ENCODE measurements at places on chromosomes 1 and 21.
A peak's percentile ranks its signal among the peaks of the same experiment; 100 is the strongest.

GRCh38 chr1:25760122-25760719 lies 39.8 kb upstream of the SELENON start:
- DNase-seq: no peak

DNA sequence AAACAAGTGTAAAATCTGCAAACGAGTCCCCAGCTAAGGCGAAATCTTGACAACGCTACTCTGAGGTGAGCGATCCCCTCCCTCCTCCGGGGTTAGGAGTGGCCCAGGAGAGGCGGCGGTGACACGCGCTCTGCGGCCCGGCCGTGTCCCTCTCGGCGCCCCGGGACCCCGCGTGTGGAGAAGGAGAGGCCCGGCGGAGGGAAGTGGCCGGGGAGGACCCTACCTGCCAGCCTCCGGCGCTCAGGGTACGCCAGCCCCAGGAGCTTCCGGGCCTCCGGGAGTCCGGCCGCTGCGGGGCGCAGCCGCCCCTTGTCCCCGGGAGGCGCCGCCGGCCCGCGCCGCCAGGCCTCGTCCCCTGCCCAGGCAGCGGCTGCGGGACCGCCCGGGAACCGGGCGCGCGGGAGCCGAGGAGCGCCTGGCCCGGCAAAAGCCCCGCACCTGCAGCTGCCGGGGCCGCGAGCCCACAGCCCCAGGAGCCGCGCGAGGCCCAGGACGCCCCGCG lies 543 bp downstream of the ABCB10 start:
- DNase-seq: peak; percentile 57

GRCh38 chr1:6071219-6071618 lies 25.5 kb downstream of the KCNAB2 start:
- DNase-seq: no peak

- DNase-seq: no peak
Measured at GRCh38 chr1:12666141-12666735, 22.4 kb downstream of the AADACL4 start.

DNA sequence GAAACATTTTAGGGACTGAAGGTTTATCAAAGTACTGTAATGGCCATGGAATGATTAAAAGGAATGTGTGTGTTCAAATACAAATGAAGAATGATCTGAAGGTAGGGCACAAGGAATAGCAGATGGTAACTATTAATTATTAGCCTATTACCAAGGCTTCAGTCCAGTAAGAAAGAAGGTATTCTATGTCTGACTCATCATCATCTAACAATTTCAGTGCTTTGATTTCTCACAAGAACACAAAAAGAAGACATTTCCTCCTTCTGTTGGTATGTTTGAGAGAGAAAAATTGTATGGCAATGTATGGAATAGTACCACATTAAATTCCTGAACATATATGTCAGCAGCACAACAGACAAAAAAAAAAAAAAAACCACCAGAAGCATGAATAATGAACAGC lies 57.5 kb downstream of the TYW3 start:
- DNase-seq: no peak

- peak; percentile 22 for DNase-seq
Measured at GRCh38 chr1:169466259-169467230, 19.2 kb downstream of the SLC19A2 start.

GRCh38 chr1:159370855-159371254 lies 61.1 kb upstream of the OR10J4 start:
- DNase-seq: no peak

- no peak for DNase-seq
Measured at GRCh38 chr1:240506176-240506575, 105.8 kb downstream of the GREM2 start.

DNA sequence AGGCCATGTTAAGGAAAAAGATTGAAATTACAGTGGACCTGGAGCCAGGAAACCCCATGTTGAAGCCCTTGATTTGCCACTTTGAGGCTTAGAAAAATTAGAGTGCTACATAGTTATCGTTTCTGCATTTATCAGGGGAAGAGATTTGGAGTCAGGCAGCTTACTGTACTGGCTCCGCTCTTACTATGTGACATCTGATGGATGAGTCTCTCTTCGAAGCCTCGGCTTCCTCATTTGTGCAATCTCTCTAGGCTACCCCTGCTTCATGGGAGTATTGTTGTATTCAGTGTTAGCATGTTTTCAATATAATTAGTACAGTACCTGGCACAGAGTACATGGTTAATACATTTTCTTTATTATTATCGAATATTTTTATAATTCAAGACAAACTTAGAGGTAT lies 480.4 kb upstream of the USP24 start:
- DNase-seq: no peak

DNA sequence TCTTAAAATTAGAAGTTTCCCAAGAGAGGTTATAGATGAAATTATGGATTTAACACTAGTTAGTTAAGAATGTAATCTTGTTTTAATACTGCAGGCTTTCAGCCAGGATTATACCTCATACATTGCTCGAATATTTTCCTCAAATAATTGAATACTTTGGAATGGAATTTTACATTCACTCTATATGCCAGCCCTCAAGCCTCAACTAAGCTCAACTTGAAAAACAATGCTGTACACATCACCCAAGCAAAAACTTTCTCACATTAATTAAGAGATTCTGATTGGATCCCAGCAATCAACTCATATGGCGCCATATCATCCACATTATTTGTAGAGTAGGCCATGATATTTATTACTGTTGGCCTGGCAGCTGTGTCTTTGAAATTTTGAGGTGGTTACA lies 710.7 kb upstream of the ADAMTS5 start:
- DNase-seq: no peak

GRCh38 chr1:40394491-40395172 lies 21.1 kb downstream of the SMAP2 start:
- DNase-seq: no peak

DNA sequence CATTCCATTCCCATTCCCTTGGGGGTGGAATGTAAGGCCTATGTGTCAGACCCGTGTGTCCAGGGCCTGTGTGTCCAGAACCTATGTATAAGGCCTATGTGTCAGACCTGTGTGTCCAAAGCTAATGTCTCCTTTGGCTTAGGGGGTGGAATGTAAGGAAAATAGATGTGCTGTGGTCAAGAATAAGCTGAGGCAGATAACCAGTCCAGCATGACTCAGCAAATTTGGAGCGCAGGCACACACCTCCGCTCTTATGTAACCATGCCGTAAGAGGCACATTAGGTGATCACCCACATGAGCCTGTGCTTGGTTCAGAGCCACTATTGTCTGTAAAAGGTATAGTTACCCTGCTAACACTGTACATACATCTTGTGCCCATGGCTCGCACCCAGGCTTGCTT lies 150.8 kb upstream of the SGIP1 start:
- no peak for DNase-seq

GRCh38 chr1:231841616-231842344 lies 215.2 kb downstream of the DISC1 start:
- no peak for DNase-seq

- DNase-seq: no peak
Measured at GRCh38 chr1:35587736-35588135, 14.6 kb downstream of the TFAP2E start.

- DNase-seq: peak; percentile 45
Measured at GRCh38 chr1:243496187-243496646, 240.4 kb downstream of the SDCCAG8 start.

DNA sequence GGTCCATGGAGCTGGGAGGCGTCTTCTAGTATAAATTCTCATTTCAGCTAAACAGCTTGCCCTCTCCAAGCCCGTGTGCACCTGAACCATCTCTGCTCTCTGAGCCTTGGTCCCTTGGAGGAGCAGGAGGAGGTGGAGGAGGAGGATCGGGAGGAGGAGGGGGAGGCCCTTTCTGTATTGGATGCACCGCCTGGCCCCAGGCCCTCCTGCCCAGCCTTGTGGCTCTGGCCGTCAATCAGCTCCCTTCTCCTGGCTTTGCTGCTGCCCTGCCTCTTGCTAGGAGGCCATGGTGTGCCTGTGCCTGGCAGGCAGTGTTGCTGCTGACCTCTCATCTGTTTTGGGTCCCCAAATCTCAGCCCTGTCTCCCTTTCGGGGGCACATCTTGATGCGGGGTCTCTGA lies 9.0 kb downstream of the COL18A1 start:
- no peak for DNase-seq

- DNase-seq: no peak
Measured at GRCh38 chr21:22191581-22191980, 1193.4 kb downstream of the NCAM2 start.

DNA sequence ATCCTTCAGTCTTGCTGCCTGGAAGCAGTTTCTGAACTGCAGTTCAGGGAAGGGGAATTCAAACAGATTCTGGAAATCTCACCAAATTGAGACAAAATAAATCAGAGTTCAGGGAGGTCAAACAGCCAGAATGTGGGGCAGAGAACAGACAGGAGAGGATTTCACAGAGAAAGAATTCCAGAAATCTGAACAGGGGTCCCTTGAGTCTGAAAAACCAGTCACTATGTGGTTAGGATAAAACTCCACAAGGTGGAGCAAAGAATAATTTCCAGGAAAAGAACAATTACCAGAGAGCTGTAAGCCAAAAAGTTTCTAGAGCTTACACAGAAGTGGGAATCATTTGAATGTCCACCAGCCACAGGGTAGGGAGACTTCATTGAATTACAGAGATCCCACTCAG lies 84.7 kb downstream of the URB2 start:
- DNase-seq: no peak

DNA sequence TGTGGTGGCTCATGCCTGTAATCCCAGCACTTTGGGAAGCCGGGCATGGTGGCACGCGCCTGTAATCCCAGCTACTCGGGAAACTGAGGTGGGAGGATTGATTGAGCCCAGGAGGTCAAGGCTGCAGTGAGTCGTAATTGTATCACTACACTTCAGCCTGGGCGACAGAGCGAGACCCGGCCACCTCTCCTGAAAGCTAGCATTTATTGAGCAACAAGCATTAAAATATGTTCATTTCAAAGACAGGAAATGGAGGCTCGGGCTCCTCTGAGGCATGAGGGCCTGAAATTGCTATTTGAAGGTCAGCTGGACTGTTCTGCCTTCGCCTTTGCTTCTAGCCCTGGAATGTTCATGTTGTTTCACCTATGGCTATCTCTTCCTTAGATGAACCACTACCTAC lies 34.5 kb downstream of the SPATA21 start:
- no peak for DNase-seq

GRCh38 chr1:46798810-46799209 lies at the start of gene CYP4B1:
TSS of gene CYP4B1 (plus strand) at chr1:46799046. CDS start at chr1:46799082, 36 bp downstream.
- DNase-seq: peak; percentile 2

GRCh38 chr1:226453015-226453704 lies 45.3 kb upstream of the PARP1 start:
- no peak for DNase-seq

- DNase-seq: no peak
Measured at GRCh38 chr1:217620814-217621213, 10.1 kb downstream of the GPATCH2 start.

DNA sequence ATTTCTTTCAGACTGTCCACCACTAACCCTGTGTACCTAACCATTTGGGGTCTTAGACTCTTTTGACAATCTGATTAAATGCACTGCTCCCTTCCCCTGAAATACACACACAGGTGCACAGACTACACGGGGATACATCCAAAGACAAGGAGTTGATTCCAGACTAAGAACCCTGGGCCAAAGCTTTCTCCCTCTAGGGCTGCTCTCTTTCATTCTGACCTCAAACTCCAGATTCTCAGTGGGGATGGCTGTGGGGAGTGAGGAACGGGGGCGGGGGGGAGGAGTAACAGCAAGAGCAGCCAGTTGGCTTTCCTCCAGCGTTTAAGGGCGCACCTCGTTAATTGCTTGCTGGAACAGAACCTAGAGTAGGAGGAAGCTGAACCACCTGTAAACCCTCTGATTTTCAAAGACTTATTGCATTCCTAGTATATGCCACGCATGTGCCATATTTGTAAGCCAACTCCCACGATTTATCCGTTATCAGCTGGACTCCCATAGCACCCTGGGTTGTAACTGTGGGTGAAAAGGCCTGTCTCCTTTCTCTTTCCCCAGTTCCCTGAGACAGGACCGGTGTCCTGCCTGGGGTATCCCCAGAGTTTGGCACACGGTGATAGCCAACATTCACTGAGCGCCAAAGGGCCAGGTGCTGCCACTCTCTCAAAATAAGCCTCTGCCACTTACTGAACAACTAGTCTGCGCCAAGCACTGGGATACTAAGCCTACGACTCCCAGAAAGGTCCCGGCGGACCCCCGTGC lies 920 bp downstream of the MTHFR start:
- no peak for DNase-seq

- no peak for DNase-seq
Measured at GRCh38 chr1:22831729-22832413, 121.2 kb downstream of the EPHB2 start.

- DNase-seq: no peak
Measured at GRCh38 chr1:91857557-91858239, 28.3 kb downstream of the TGFBR3 start.

GRCh38 chr1:67708606-67709005 lies 23.6 kb downstream of the GADD45A start:
- DNase-seq: no peak

DNA sequence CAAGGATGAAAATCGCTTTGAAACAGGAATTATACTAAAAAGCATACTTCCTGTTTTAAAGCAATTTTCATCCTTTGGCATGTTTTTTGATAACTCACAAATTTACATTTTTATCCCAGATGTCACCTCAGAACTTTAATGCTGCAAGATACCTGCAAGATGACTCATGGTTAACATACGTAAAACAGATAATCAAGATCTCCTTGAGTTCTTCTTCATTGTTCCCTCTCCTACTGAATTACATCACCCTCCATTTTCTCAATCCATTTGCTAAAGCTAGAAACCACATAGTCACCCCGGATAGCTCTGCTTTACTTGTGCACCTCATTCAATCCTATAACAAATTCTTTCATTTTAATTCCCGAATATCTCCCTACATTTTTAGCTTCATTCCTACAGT lies 1114.2 kb downstream of the PLA2G4A start:
- no peak for DNase-seq

DNA sequence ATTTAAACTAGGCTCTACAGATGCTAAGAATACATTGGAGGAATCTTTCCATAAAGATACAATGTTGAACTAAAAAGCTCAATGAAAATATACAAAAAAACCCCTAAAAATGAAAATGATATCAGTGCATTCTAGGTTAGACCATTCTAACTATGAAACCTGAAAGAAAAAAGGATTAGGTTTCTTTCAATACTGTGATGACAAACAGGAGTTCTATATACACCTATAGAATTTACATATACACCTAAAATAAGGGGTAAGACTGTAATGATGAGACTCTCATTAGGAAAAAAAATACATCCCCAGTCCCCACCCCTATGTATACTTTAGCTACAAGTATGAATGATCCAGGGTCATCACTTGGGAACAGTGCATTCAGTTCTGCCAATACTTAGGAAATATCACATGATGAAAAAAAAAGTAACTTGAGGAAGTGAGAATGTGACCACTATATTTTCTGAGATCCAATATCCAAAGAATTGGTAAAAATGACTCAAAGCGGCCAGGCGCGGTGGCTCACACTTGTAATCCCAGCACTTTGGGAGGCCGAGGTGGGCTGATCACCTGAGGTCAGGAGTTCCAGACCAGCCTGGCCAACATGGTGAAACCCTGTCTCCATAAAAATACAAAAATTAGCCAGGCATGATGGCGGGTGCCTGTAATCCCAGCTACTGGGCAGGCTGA lies 26.3 kb downstream of the SELENOF start:
- DNase-seq: no peak

DNA sequence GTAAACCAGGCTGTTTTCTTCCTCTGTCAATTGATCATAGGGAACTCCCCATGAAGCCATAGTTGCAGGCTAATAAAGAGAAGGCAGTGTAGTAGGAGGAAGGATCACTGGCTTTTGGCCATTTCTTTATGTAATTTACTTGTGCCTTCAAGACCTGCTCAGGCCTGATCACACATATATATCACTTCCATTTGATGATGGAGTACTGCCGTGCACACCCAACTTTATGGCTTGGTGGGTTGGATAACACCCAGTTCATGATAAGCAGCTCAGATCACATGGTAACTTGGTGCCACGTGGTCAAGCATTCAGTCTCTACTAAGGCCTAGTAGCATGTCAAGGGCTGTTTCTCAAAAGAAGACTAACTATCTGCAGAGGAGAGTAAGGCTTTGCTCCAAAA lies 4.1 kb downstream of the MROH9 start:
- DNase-seq: no peak

All from iPS-NIHi11 (cell line).